ENCODE measurements at places on chromosomes 7 and 10. TPM values are rescaled to one million over a fixed set of nuclear protein-coding genes. Genes with fewer than 3 reads are reported as not detected.

Gene POLR2J2
- total RNA-seq: 1.5 TPM

Gene ZKSCAN5
- total RNA-seq: 13.6 TPM

Gene LBX1
- under 0.01 TPM for total RNA-seq

Gene STOX1
- total RNA-seq: under 0.01 TPM

Gene NME8
- total RNA-seq: not detected

Gene PDE1C
- total RNA-seq: 27.6 TPM

Gene CYP26C1
- total RNA-seq: under 0.01 TPM

Gene COMMD3
- total RNA-seq: 54.2 TPM

Gene GSTO2
- 2.1 TPM for total RNA-seq

Gene ASB10
- not detected for total RNA-seq

Gene TMEM213
- not detected for total RNA-seq

Gene PAPOLB
- under 0.01 TPM for total RNA-seq

Gene GRM3
- total RNA-seq: not detected

Gene EVX1
- total RNA-seq: not detected
